ENCODE measurements at places on chromosomes 6 and 20.

GRCh38 chr6:17012421-17013225 is 89.2 kb upstream of the STMND1 start:
- DNase-seq = no peak

- peak; percentile 45 for DNase-seq
Observed at GRCh38 chr20:49384437-49385434, 97.7 kb downstream of the KCNB1 start.

DNA sequence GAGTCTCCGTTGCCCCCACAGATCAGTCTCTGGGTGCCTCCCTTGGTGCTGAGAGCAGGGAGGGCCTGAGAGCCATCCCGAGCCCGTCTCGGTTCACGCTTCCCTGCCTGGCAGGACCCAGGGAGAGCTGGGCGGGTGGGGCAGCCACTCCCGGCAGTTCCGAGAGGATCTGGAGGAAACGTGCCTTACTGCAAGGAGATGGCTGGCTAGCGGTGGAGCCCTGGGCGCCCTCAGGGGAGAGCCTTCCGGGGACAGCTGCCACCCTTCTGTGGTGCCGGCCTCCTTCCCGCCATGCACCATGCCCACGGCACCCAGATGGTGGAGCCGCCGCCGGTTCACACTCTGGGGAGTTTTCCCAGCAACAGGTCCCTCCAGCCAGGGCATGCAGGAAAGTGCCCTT is 45.8 kb upstream of the SLCO4A1 start:
- no peak for DNase-seq

DNA sequence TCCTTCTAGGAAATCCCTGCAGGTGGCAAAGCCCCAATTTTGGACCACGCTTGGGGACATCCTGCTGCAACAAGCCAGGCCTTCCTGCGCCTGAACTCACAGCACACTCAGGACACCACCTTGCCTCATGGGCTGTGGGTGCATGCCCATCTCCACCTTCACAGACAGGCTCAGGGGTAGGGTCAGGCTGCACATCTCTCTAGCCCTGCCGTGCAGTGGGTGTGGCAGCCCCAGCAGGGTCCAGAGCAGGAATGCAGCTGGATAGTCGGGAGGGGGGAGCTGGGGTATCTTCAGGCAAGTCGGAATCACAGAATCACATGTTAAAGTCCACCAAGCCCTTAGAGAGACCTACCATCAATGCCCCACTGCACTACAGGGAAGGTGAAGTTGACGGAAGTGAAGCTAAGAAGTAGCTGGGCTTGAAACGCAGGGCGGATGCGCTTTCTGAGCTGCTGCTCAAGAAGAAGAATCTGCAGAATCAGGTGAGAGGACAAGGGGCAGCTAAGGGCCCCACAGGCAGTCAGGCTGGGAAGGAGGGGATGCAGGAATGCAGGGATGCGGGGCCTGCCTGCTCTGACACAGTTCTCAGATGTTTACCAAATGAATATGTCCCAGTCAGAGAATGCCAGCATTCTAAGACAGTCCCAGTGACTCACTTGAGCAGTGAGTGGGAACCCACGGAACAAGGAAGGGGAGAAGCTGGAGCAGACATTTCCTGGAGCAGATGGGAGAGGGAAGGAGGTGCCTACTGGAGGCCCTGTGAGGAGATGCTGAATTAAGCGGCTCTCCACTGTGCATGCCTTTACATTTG is 11.3 kb downstream of the SERPINB6 start:
- DNase-seq = no peak

DNA sequence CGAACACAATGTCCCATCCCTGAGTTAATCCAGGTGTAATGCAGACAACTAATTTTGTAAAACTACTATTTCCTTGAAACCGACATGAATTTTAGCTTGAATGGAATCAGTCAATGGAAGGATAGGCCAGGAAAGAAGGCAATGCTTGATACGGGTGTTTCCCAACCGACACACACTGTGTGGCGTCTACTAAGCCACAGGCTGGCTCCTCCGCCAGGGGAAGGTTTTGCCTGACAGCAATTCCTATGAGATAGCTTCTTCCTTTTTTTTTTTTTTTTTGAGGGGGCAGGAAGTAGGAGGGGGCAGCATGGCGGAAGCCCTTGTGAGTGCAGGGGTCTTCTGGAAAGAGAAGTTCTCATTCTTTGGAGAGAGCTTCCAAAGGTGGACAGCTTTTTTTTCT is 12.0 kb upstream of the LAMA4 start:
- no peak for DNase-seq

DNA sequence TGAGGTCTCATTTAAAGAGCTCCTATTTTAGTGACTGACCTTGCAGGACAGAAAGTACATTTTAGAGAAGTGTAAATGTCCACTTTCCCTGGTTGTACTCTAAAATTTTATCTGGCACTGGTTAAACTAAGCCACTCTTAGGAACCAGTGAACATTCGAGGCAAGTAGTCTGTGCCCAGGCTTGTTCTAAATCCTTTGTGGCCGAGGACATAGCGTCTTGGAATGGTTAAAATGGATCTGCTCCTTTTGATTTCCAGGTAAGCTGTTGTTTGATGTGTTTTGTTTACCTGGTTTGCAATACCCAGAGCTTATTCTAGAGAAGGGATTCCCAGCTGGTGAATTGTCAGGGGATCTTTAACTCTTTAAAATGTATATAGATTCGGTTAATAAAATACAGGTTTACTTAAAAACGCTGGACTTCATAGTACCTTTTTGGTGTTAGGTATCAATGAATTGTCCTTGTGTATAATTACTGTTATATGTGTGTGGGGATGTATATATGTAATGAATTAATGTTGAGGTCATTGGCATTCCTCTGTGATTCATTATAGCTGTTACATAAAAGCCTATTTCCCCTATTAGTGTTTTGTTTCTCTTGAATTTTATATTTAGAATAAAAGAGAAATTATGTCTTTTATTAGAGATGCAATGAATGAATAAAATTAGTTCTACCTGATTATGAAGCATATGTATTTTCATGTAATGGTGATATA is 15.8 kb downstream of the SNX9 start:
- DNase-seq = no peak

GRCh38 chr6:149317644-149318571 is at the start of gene TAB2:
Gene TAB2 (plus strand): TSS chr6:149317712. CDS start chr6:149369998, 52,286 bp downstream.
- DNase-seq = no peak

DNA sequence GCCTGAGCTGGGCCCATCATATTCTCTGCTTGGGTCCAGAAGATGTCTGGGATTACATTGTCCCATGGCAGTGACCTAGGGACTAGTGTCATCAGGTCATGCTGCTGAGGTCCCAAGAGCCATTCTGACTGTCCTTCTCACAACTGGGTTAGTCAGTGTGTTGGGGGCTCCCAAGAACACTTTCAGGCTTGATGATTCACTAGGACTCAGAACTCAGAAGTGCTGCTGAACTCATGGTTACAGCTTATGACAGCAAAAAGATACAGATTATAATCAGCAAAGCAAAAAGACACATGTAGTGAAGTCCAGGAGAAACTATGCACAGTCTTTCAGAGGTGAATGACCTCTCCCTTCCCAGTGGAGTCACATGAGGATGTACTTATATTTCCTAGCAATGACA is 107.8 kb downstream of the SYNE1 start:
- DNase-seq = no peak

- no peak for DNase-seq
Observed at GRCh38 chr20:19947611-19948264, 69.4 kb upstream of the NAA20 start.

All from NCI-H1436 (cell line).